ENCODE measurements at places on chromosomes 4 and X.

DNA sequence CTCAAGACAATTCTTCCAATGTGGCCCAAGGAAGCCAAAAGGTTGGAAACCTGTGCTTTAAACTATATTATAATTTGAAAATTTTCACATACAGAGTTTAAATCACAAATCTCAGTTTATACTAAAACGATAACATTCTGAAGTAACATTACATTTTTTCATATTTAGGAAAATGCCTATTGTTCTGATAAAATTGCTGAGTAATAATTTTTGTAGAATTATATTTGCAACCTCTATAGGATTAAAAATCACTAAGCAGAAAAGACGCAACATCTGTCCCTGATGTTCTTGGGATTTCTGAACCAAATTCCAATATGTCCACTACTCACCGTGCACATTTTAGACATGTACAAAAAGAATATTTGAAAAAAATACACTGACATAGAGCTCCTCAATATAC lies 10.5 kb downstream of the ZNF732 start:
- DNase-seq = no peak

- DNase-seq = no peak
Measured at GRCh38 chr4:189385098-189385497, 555.6 kb upstream of the FRG1 start.

DNA sequence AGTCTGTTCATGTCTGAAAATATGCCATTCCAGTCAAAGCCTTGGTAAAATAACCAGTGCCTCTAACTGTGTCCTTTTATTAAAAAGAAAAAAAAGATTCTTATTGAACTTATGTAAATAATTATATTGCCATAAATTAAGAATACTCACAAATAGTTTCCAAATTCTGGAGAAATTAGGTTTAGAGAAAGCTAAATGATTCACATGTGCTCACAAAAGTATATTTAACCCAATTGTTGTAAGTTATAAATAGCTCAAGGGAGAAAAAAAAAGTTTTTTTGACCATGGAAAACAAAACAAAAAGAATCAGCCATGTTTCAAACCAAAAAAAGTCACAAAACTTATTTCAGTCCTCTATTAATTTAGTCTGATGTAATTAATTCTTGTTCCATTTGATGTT lies 25.3 kb upstream of the HERC6 start:
- DNase-seq = no peak

DNA sequence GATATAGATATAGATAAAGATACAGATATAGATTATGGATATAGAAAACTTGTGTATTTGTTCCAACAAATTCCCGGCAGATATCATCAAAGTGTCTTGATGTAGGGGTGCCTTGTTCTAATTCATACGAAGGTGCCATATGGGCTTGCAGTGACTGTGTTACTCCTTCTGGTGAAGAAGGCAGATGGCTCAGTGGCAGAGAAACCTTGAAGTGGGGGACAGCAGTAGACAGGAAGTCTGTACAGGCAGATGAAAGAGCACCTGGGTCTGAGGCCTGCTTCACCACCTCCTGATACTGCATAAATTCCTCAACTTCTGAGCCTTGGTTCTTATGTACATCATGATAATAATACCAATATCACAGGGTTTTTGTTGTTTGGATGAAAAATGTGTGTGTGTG lies 179.5 kb upstream of the GATB start:
- DNase-seq = no peak

DNA sequence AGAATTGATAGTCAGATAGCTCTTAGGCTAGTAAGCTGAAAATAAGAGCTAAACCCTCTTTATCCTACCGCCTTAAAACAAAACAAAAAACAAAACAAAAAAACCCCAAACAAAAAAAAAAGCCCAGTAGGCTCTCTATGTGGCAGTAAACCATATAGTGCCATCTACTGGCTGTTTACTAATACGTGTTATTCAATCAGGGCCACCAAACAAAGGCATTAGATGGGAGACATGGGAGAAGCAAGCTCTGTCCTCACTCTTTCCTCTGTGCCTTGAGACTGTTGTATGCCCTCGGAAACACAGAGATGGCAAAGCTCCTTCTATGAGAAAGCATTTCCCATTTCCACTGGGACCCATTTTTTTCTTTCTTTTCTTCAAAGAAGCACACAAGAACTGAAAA lies 148.8 kb upstream of the MID1 start:
- DNase-seq = peak; percentile 41

DNA sequence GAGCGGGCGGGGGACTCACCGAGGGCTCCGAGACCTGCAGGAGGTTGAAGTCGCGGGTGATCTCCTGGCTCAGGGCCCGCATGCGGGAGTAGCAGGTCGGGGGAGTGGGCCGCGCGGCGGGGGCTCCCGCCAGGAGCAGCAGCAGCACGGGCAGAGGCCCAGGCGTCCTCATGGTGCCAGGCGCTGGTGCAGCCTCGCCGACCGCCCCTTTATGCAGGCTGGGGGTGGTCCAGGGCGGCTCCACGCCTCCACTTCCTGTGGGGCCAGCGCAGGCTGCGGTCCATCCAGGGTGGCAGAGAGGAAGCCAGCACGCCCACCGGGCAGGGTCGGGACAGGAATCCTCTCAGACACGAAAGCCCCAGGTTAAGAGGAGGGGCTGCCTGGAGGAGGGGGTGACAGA lies at the start of gene CYTL1:
TSS of gene CYTL1 (minus strand) at position 185 of the 400 bp plus-strand sequence. CDS start at position 172, 13 bp downstream.
- no peak for DNase-seq

DNA sequence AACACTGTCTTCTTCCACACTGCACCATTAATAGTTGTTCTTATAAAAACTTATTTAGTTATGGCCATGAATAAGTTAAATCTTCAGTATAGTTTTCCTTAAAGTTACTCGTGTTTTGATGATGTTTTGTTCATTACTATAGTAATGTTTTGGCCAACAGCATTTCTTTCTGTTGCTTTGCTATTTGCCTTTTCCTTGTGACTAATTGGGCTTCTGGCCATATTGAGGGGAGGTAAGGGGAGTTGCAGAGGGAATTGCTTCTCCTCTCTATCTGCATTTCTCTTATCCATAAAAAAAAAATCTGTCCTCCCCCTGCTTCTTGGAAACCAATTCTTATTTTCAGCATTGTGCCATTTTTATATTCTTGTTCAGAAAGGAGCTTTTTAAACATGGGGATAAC lies 42.7 kb upstream of the ZCCHC12 start:
- DNase-seq = peak; percentile 9

DNA sequence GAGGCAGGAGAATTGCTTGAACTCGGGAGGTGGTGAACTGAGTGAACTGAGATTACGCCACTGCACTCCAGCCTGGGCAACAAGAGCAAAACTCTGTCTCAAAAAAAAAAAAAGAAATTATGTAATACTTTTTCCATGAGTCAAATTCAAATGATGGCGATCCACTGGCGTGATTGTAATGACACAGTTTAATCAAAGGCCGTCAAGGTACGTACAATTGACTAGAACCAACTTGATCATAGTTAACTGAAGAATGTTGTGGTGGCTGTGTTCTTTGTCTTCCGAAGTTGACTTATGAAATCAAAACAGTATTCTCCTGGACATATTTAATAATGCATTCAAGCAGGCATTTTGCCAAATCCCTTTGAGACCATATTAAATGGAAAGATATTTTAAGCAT lies 318.6 kb upstream of the FAT1 start:
- DNase-seq = no peak

DNA sequence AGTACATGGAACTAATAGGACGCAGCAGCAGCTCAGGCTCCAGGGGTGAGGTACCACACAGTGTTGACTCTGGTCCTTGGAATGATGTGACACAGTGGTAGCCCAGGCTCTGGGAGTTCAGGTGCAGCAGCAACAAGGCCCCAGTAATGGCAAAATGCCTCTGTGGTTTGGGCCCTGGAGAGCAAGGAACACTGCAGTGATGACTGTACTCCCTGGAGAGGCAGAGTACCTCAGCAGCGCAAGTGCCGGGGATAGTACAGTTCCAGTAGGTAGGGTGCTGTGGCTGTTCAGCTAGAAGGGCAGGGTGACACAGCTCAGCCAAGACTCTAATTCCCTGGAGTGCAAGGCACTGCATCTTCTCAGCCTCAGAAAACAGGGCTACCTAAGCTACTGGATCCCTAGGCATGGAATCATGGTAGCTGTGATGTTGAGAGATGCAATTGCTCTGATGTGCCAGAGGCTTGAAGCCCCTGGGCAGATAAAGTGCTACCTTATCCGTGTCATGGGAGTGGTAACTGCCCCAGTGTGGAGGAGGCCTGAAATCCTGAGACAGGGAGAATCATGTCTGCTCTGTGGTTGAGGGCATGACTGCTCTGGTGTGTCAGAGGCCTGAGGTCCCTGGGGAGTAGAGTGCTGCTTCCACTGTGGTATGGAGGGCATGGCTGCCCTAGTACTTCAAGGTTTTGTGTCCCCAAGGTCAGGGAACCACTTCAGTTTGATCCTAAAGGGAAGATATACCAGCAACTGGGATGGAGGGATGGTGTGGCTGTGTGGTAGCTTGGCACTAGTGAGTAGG lies 55.2 kb downstream of the AREG start:
- DNase-seq = peak; percentile 48

GRCh38 chrX:8988446-8988845 lies 45.5 kb downstream of the FAM9B start:
- DNase-seq = peak; percentile 63

DNA sequence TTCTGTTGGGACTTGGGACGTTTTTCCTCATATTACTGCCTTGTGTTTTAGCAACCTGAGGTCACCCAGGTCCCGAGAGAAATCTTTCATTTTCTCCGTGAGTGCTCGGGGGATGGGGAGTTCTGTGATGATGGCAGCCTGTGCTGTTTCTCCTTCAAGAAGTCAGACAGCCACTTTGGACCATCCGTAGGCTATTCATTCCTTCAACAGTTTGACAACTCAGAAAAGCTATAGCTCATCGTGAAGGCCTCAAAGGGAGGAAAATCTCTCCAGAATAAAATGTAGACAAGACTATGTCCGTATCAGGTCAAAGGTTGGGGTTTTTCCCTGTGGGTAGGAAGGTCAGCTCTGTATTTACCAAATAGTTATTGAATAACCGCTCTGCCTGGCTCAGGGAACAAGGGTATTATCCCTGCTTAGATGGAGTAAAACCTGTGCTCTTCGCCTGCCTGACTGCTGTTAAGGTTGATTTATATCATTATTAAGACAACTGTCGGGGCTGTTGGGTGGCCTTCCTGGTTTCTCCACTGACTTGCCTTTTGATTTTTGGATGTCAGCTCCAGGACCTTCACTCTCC lies 36.6 kb downstream of the FAM114A1 start:
- DNase-seq = no peak
